ENCODE measurements at places on chromosomes 2 and 18.

DNA sequence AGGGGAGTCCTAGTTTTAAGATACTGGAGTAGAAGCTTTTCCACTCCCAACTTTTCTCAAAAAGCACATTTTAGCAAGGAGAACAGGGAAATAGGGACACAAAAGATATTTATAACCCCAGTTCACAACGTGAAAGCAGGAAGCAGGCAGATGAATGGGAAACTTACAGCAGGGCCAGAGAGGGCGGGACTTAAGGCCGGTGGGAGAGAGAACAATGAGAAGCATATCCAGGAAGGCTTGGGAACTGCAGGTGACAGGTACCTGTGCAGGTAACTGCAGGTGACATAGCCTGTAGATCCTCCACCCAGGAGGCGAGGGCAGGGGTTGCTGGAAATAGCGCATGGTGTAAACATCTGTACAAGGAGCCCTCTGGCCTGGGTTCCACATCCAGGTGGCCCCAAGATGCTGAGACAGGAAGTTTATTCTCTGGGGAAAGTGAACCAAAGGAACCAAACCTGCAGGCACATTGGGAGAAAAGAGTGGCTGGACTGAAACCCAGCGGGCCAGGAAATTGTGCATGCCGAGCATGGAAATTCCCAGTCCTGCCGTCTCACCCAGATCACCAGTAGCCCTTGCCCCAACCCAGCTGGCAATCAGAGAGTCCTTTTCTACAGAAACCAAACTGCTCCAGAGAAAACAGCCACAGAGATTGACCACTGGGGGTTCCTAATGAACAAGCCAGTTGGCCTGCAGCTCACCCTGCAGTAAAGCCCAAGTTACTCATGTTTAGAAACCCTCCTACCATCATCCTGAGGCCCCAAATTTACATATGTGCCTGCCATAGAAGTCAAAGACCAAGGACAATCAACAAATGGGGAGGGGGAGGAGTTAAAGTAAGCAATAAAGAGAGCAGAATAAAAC, 24.3 kb upstream of the COL6A3 start:
- DNase-seq = no peak

DNA sequence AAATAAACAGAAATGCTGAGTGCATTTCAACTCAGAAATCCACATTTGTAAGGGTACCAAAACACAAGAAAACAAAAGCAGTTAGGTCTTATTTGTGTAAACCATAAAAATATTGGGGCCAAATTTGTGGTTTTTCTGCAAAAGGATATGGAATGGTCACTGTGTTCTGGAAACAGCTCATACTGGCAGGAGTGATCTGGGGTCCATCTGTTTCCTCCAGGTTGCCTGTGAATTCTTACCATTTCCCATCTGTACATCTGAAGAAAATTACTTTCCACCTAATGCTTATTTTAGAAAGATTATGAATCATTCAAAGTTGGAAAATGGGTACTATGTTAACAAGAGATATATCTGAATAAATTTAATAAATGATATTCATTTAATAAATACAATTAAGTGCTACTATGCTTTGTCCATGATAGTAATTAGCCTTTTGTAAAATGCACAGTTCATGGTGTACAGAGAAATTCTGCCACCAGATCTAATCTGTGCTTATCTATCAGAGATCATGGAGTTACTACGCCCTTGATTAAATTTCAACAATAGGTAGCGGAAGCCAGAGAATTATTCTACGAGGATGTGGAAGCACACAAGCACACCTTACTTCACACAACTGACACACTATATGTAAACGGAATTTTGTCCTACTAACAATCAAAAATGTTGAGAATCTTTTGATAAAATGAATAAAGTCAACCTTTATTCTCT, 10.9 kb downstream of the ALS2 start:
- no peak for DNase-seq

GRCh38 chr2:226088366-226088674, 688.8 kb downstream of the NYAP2 start:
- no peak for DNase-seq

DNA sequence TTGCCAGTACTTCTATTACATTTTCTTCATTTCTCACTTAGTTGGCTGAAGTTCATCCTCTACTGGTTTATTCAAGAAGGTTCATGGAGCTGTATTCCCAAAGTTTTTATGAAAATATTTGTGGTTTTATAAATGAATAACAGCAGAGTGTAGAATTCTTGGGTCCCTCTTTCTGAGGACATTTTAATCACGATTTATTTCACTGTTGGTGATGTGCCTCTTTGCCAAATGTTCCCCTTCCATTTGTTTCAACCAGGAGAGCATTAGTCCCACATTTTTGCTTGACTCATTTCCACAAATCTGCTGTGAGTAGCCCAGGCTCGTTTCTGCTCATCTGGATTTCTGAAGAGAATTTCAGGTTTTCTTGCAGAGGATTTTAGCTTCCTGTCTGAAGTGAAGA, 20.8 kb downstream of the COPS7B start:
- no peak for DNase-seq

Data from T follicular helper cell (primary cell).